ENCODE measurements at places on chromosomes 1 and 21.
A peak's percentile ranks its signal among the peaks of the same experiment; 100 is the strongest.

GRCh38 chr1:231594123-231594522 is 32.5 kb upstream of the DISC1 start:
- no peak for DNase-seq

GRCh38 chr1:229114850-229115365 is 156.0 kb upstream of the RAB4A start:
- DNase-seq, result no peak

DNA sequence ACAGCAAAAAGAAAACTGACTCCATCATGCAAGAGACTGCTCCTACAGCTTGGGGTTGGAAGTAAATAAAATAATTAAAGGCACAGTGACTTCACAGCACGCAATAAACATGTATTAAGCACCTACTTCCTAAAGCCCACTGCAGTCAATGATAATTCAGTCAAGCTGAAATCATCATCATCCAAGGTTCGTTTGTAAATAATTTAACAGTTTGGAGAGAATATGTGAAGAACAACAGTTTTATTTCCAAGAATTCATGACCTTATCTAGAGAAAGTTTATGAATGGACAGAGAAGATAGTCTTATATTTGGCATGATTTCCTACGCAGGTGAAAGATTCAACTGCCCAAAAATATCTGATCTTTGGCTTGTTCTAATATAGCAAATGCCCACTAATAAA is 86.8 kb downstream of the SMYD3 start:
- no peak for DNase-seq

- no peak for DNase-seq
Measured at GRCh38 chr1:214361636-214362035, 80.7 kb downstream of the SMYD2 start.

DNA sequence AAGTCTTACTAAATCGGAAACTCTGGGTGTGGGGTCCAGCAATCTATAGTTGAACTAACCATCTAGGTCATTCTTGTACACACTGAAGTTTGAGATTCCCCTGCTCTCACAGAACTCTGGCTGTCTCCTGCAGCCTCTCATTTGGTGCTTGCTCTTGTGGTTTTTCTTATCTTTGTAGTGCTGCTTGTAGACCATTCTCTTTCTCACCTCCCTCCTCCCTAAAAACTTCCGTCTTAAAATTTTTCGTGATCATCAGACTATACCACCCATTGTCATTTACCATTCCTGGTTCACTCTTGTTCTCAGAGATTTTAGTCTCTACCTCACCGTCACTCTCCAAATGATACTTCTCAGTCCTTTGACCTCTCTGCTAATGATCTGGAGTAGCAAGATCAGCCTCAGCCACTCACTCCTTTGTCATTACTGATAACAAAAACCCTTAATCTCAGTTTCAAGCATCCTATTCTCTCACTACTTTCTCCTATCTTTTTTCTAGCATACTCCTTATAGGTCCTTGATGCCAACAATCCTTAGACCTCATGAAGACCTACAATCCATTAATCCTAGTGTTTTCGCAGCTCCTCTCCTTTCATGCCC is 13.0 kb upstream of the EPHX4 start:
- no peak for DNase-seq

GRCh38 chr1:223737342-223737741 is 25.0 kb downstream of the CAPN2 start:
- no peak for DNase-seq

DNA sequence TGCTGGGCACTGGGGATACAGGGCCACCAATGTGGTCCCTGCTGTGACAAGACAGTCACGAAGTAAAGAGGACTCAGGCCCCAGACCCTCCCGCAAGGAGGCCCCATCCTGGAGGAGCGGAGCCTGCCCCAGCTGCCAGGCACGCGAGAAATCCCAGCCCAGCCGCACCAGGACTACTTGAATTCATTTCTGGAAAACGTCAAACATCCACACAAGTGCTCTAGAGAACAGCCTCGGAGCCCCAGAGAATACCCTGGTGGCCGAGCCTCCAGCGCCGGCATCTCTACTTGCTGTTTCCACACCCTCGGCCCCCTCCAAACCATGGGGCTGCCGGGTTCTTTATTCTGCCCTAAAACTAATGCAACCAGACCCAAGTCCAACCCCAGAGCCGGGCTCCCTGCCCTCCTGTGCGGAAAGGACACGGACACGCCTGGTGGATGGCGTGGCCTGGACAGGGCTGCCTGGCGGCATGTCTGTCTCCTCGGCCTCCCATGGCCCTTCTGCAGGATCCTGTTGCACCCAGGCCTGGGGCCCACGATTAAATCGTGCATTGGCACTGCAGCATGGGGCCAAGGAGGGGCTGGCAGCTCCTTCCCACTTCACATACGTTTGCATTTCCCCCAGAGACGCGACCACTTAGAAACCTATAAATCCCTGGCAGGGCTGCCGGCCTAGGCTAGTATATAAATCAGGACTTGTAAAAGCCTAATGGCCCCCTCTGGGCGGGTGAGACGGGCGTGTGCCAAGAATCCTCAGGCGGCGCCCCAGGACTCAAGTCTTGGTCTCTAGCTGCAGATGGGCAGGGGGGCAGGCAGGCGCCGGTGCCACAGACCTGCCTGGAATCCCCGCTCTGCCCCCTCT is 41.2 kb downstream of the DMRTB1 start:
- DNase-seq, result no peak

GRCh38 chr1:193909406-193910082 is 723.1 kb upstream of the B3GALT2 start:
- DNase-seq, result no peak

DNA sequence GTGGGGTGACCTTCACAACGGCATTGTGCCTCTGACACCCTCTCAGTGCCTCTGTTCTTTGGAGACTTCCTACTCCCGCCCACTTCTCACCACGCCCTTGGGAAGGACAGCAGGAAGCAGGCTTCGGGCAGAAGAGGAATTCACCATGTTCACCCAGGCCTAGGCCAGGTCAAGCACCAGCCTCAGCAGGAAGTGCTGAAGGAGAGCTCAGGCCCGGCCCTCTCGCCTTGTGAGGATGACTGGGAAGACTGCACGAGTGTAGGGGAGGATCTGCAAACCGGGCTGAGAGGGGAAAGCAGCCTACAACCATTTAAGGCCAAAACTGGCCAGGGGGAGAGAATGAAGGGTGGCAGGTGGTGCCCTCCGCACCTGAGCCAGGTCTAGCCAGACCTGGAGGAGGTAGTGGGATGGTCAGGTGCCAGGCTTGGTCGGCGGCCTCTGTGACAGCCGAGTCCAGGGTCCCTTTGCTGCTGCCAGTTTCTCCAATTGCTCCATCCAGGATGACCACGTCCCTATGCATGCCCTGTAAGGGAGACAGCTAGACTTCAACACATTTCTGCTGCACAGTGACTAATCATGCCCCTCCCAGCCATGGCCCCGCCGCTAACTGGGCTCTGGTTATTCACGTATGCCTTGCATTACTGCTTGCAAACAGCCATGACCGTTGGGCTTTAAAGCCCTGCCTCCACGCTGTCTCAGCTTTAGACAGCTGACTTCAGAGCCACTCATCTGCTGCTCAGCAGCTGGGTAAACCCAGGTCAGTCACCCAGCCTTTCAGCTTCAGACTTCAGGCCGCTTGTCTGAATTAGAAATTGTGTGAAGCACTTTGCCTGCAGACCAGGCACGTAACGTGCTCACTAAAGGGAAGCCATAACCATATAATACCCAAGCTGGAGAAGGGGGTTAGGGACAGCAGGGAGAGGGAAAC is 8.9 kb downstream of the MRTO4 start:
- DNase-seq, result no peak

DNA sequence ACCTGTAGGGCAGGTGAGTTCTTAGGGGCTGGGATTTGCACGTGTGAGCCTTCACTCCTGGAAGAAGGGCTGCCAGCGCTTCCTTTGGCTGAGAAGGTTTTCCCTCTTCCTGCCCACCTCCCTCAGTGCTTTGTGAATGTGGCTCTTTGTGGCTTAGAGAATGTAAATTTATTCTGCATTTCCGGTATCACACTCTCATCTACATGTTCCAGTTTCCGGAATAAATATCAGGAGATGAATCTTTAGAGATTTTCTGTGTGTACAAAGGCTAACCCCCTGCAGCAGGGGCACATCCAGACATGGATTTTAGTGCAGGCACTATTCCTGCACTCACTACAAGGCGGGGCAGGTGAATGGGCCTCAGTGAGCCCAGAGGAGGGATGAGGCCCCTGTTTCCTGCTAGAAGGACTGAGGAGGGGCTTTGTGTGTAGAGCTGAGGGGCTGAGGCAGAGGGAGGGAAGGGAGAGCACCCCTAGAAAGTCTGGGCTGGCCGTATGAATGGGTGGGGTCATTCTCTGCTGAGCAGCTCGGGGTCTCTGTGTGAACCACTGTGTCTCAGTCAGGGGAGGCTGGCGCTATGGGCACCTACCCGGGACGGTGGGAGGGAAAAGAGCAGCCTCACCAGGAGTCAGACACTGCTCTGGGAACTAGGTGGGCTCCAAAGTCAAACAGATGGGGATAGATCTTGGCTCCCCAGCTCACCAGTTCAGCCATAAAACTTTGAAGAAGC is 207.5 kb downstream of the MATN1 start:
- no peak for DNase-seq

GRCh38 chr1:224761245-224761644 is 145.1 kb downstream of the CNIH3 start:
- DNase-seq, result no peak

- DNase-seq, result peak; percentile 74
Measured at GRCh38 chr1:175072099-175072951, 4.7 kb downstream of the TNN start.

DNA sequence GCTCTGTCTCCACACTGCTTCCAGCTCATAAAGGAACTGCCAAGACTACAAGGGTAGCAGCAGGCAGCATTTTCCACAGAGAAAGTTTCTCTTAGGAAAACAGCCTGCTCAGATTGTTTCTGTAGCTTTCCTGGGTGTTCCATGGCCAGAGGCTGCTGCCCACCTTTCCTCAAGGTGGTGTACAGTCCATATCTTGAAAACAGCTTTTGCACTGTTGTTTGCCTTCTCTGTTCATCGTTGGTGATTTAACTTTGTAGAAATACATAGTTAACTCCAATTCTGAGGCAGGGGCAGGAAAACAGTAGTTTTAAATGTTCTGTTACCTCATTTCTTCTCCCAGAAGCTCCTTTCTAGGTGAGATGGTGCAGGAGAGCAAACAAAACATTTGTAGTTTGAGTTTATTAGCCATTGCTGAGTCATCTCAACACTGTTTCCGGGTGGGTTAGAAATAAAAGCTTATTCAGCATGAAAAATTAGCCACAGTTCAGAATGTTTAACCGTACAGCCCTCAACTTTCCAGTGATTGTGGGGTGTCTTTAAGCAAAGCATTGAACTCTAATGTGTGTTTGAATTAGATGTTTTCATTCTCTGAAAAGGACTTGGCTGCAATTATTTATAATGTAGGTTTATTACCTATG is 41.7 kb downstream of the DIP2A start:
- no peak for DNase-seq

GRCh38 chr1:93604411-93604810 is 77.2 kb downstream of the BCAR3 start:
- no peak for DNase-seq

GRCh38 chr21:32382108-32382644 is 10.6 kb downstream of the URB1 start:
- no peak for DNase-seq

Measured in sciatic nerve (tissue), 2 donors.